ENCODE measurements at places on chromosomes 16 and 17. TPM values are rescaled to one million over a fixed set of nuclear protein-coding genes. Genes with fewer than 3 reads are reported as not detected.

Gene TBX2
- 13.4 TPM for polyA plus RNA-seq

Gene CIBAR2
- polyA plus RNA-seq, result not detected

Gene SCIMP
- polyA plus RNA-seq, result 0.15 TPM

GRCh38 chr16:12769525-12769924 lies 34.2 kb downstream of the CPPED1 start:
- DNase-seq, result no peak

DNA sequence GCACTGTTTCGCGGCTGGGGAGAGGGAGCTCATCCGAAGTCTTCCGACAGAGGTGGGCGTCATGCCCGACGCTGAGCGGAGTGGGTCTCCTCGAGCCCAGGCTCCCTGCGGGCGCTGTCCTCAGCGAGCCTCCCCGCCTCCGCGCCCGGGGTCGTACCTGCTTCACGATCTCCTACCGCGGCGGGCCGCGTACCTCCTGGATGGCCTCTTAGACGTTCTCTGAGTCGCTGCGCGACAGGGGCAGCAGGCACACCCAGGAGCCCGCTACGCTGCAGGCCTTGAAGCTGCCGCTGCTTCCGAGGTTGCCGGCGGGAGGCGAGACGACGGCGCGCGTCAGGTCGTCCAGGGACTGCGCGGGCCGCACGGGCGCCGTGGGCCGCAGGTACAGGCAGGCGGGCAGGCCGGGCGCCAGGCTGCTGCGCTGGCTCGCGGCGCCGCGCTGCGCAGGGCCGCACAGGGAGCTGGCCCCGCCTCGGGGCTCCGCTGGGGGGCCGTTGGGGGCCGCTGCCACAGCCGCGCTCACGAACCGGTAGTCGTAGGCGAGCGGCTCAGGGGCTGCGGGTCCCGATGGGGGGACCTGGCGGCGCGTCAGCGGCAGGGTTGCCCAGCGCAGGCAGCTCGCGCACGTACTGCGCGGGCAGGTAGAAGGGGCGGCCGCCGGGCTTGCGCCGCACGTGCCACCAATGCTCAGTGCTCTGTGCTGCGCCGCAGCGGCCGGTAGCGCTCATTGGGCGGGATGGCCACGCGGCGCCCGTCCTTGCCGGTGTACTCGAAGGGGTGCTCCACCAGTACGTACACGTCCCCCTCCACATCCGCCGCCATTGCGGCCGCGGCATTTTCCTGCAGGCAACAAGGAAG lies 116.4 kb upstream of the SMURF2 start:
- no peak for DNase-seq

- no peak for DNase-seq
Observed at GRCh38 chr16:49821614-49822282, 34.2 kb downstream of the ZNF423 start.

DNA sequence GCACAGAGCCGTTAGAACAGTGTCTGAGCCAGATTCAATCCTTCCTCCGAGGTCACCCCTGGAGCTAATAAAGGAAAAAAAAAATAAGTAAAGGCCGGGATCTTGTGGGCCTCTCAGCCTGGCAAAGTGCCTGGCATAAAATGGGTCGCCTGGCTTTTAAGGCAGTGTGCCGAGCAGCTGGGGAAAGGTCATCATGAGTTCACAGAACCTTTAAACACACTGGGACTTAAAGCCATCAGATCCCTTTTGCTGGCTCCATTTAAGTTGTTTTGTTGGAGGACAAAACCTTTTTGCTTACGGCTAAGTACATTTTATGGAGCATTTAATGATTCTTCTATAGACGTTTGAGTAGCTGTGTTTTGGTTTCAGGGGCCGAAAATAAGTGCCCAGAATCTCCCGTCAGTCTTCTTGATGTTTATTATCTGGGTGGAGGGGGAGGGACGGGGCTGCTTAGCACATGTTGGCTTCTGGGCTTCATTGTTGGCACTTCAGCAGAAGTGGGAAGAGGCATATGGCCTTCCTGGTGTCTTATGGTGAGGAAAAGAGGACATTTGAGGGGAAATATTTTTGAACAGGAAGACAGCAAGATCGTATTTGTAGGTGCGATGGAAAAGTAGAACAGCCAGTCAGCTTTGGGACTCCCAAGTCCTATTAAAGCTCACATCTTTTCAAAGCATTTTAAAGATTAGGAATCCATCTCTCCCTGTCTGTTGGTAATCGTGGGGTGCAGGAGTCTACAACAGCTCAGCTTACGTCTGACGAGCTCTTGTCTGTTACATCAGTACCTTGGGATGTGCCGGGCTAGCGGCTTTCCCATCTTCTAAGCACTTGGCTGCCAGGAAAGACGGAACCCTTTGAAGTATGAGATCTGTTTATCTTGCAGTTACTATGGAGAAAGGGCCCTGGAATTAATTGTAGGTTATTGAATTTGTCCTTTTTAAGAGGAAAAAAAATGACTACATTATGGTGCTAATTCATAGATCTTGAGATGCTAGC lies 31.1 kb downstream of the RBFOX1 start:
- DNase-seq, result peak; percentile 48

DNA sequence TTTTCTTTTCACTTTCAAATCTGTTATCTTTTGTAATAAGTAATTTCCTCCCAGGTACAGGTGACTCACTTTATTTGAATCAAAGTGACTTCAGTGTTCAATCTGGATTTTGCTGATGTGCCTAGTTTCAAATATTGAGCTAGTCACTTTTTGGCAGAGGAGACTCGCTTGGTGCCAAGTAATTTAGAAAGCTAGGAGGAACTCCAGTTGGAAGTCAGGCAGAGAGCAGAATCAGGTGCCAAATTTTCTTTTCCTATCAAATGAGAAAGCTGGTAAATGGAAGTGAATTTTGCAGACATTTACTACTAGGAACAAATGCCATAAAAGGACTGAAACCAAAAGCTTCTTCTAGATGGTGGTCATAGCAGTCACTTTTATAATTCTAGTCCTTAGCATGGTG lies 656.0 kb upstream of the KIF2B start:
- no peak for DNase-seq
